ENCODE measurements at places on chromosomes 7 and 10. TPM values are rescaled to one million over a fixed set of nuclear protein-coding genes. Genes with fewer than 3 reads are reported as not detected.

GRCh38 chr10:19231034-19231433, 182.4 kb downstream of the MALRD1 start:
- no peak for DNase-seq

GRCh38 chr7:63521-64021, 128.8 kb upstream of the FAM20C start:
- DNase-seq = no peak

- no peak for DNase-seq
Measured at GRCh38 chr10:3710764-3711163, 74.2 kb downstream of the KLF6 start.

DNA sequence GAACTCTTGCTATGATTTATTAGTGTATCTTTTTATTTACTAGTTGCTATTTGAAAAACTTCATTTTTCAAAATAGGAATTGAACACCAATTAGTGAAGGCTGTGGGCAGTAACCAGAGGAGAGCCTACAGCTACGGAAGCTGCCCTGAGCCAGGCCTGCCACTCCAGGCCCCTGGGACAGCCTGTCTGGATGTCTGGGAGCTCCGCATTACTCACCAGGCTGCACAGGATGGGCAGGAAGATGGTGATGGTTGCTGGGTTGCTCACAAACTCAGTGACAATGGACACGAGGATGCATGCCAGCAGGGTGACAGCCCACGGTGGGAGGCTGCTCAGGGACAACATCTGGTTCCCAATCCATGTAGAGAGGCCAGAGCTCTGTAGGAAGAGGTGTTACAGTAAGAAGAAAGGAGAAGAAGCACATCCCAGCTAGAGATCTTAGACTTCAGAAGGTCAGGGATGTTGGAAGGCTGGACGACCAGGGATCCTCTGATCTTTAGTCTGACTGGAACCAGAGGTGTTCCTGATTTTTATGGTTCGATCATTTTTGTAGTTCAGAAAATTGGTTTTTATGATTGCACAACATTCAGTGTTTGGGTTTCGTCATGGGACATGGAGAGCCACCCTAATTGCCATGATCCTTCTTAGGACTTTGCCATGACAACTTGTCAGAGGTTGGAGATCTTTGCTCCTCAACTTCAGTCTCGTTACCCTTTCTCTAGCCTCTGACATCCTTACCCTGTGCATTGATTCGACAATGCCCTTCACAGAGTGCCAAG, 23.2 kb downstream of the STMP1 start:
- no peak for DNase-seq

DNA sequence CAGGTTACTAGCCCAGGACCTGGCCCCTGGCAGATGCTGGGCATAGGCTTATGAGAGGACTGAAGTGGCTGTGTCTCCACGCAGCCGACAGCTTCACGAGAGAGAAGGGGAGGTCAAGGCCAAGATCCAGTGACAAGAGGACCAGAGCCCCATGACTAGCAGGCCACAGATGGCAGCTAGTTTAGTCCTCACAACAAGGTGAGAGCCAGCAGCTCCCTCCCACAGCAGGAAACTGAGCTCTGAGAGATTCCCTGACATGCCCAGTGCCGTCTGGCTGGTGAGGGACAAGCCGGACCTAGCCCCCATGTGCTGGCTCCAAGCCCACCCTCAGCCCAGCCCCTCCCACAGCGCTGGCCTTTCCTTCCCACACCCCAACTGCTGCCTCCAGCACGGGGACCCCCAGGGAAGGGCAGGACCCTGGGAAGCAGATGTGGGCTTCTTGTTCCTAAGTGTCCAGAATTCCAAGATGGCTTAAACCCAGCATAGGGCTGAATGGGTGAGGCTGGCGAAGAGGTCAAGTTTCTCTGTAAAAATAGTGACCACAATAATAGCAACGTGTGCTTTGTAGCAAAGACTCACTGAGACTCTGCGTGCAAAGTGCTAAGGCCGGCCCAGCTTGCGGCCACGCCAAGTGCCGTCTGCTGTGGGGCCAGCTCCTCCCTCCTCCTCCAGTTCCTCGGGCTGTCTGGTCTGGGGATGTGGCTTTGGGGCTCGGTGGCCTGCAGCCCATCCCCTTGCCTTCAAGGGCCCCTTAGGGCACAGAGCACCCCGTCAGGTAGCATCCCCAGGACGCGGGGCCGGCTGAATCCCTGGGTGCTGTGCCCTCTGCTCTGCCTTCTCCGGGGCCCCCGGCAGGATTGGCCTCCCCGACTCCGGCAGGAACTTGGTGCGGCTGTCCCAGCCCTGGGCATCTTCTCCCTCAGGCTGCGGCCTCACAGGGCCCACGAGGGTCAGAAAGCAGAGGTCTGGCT, 7.8 kb upstream of the FAM20C start:
- DNase-seq = no peak

- DNase-seq = no peak
Measured at GRCh38 chr7:11469028-11469745, 362.8 kb downstream of the THSD7A start.

DNA sequence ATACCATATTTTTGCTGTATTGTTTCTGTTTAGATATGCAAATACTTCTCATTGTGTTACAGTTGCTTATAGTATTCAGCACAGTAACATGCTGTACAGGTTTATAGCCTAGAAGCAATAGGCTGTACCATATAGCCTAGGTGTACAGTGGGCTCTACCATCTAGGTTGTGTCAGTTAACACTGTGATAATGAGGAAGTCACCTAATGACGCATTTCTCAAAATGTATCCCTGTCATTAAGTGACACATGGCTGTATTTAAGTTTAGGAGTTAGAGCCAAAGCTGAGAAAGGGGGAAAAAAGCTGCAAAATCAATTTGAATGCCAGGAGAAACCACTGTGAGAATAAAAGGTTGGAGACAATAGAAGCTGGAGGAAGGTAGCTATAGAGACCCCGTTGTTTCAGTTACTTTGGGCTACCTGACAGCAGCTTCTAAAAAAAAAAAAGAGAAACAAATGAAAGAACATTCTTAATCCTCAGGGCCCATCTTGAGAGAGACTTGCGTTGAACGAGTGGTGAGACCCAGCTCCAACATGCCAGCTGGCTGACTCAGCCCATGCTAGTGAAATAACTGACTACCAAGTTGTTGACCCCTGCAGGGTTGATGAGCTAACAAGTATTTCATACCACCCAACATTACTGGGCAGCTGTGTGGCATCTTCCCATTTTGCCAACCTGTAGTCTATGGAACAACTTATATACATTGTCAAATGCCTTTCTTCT, 8.7 kb downstream of the STARD3NL start:
- DNase-seq = no peak

DNA sequence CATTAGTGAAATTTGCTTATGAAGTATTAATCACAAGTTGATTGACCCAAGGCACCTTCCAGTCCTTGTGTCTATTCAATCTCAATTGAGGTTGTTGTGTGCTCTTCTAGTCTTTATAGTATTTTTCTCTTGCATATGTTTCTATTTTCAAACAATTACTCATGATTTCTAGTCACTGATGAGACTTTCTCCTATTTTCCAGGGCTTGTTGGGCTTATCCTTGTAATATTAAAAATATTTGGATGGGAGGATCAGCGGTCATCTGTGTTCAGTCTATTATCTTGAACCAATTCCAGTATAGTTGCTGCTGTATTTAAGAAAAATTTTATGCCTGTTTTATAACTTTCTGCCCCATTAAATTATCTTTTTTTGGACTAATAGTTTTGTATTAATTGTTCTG, 154.4 kb downstream of the PTEN start:
- no peak for DNase-seq

DNA sequence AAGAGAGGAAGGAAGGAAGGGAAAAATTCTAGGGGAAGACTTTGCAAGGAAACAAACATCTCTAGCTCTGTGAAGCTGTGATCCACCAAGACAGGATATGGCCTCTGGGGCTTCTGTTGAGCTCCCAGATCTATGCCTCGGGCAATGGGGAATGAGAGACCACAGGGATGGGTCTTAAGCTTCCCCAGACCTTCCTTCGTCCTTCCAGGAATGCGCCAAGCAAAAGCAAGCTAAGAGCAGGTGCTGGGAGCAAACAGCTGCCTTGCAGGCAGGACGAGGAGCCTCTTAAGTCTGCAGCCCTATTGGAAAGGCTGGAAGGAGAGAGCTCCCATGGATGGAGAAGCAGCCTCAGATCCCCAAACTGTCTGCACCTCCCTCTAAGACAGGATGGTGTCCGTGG, 21.9 kb upstream of the ELN start:
- no peak for DNase-seq

GRCh38 chr10:33337326-33337957, 3.0 kb upstream of the NRP1 start:
- no peak for DNase-seq

GRCh38 chr10:122988501-122988900, 8.3 kb downstream of the PSTK start:
- DNase-seq = no peak

DNA sequence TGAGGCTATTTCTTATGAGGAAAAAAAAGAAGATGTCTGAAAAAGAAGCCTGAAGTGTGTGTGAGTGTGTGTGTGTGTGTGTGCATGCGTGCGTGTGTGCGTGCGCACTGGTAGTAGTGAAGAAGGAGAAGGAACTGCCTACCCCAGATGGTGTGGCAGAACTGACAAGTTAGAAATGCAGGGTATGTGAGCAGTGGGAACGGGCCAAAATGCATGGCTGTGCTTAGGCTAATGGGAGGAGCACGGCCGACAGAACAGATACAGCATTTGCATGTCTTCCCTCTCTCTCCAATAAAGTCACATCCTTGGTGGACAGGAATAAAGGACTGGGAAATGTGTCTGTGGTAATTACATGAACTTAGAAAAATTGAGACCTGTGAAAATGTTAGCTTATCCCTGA, 94.3 kb downstream of the IDE start:
- no peak for DNase-seq

GRCh38 chr10:44926751-44927351, 15.7 kb downstream of the TMEM72 start:
- no peak for DNase-seq

- DNase-seq = no peak
Measured at GRCh38 chr10:45091968-45092367, 91.2 kb downstream of the ZNF22 start.

GRCh38 chr10:65751218-65751617, 1174.6 kb upstream of the LRRTM3 start:
- no peak for DNase-seq

DNA sequence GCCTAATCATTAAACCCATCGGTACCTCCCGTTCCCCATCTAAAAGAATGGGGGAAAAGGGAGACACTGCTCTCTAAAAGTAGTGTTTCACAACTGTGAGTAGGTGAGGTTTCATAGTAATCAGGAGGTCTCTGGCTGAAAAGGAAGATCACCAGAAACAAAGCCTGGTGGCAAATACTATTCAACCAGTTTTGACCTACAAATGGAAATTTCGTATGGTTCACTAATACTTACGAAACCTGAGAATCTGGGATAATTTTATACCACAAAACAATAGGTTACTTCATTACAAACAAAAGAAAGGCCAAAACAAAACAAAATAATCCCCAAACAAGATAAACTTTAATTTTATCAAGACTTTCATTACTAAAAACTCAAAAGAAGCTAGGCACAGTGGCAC, 28.4 kb upstream of the ANLN start:
- DNase-seq = no peak

DNA sequence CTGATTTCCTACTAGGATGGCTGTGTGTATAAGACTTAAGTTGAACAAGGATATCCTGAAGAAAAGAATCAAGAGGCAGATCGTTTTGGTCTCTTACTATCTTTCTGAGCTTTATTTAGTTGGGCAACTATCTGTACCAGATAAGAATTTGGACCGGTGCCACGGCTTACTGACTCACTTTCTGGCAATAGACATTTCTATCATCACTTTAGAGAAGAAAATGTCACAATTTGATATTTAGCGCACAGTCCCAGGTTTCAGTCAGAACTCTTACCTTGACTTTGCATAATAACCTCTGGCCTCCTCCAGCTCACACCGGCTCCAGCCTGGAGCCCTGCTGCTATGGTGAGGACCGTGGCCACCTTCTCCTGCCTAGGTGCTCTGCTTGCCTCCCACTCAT, 218.2 kb upstream of the MDFIC start:
- DNase-seq = no peak

DNA sequence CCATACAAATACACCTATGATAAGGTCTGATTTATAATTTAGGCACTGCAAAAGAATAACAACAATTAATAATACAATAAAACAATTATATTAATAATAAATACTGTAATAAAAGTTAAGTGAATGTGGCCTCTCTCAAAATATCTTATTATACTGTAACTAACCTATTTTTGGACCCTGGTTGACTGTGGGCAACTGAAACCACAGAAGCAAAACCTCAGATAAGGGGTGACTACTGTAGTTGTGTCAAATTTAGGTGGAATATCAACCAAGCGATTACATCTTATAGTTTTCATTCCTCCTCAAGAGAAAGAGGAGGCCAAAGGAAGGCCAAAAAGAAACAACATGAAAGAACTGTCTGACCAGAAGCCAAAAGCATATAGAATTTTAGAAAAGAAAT, 103.9 kb downstream of the SKAP2 start:
- no peak for DNase-seq

GRCh38 chr7:117076426-117076943, 123.2 kb downstream of the ST7 start:
- DNase-seq = no peak

DNA sequence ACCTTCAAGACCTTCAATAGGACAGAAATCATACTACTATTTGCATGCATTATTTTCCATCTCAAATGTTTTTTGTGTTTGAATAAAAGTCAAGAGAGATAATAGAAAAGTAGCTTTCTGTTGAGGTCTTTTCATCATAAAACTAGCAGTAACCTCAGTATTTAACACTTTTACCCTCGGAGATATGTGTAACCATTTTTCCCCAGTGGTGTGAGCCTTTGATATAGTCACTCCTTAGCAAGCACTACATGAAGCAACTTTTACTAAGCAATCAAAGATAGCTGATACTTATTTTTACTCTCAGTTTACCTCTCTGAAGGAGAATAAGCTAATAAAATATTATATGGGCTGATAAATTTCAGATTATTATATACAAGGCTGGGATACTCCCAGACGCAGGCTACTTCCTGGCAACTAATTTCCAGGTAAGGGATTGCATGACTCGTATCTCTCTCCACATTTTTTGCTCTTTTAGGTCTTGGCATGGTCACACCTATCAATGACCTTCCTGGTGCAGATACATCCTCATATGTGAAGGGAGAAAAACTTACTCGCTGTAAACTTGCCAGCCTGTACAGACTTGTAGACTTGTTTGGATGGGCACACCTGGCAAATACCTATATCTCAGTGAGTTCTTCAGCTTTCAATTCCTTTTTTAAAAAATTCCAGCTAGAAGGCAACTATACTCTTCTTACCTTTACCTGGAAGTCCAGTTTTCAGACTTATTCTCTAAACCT, 91.5 kb upstream of the MXI1 start:
- no peak for DNase-seq

INA gene
- not detected for total RNA-seq

ANKRD7 gene
- total RNA-seq = not detected

AGR2 gene
- not detected for total RNA-seq

NKX1-2 gene
- not detected for total RNA-seq

PCLO gene
- not detected for total RNA-seq

All from activated CD4-positive, alpha-beta T cell treated with anti-CD3 and anti-CD28 coated beads, Interleukin-2, amount 10 ng/mL, durations not matched to agents 7 days and 5 days (primary cell).